ENCODE measurements at places on chromosomes 2 and 18.

GRCh38 chr18:905948-906415 lies 1.3 kb downstream of the ADCYAP1 start:
- no peak for DNase-seq

GRCh38 chr2:171348056-171348455 lies 85.7 kb downstream of the METTL8 start:
- DNase-seq, result no peak

- peak; percentile 13 for DNase-seq
Measured at GRCh38 chr18:55694291-55694690, 106.3 kb upstream of the TCF4 start.

DNA sequence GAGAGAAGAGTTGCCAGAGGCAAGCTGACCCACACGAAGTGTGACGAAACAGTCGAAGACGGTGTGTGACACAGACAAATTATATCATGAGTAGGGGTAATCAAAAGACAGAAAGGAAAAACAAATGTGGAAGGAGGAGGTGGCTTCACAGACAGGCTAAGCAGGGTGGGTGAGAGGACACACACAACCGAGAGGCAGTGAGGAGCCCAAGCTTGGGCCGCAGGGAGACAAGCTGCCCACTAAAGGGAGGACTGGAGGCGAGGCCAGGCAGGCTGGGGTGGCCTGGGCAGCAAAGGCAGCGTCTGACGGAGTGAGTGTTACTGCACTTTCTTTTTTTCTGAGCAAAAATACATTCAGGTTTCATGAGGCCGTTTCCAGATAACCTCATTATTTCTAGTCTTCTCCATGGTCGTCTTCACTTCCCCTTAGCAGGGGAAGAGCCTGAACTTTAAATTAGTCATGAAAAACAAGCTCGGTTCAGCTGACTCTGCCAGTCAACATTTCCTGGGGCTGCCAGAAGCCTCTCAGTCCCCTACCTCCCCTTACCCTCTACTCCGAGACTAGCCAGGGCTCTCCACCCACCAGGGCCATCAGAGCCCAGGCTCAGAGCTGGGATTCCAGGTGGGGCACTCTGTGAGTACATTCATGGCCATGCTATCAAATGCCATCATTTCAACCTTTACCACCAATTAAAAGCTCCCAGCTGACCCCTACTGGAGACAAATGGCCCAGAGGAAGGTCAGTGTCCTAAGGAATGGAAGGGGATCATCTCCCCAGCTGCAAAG lies 13.8 kb upstream of the ZFP36L2 start:
- DNase-seq, result peak; percentile 41

DNA sequence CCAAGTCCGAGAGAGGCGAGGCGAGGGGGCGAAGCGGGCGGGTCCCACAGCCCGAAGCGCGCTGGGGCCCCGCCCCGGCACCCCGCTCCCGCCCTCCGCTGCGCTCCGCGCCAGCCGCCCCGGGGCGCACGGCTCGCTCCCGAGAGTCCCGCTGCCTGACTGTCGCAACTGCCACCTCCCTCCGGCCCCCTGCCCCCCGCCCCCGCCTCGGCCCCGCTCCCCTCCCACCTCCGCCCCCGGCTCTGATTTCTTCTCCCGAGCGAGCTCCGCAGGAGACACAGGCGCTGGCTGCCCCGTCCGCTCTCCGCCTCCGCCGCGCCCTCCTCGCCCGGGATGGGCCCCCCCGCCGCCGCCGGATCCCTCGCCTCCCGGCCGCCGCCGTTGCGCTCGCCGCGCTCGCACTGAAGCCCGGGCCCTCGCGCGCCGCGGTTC lies at the start of gene WNT6:
Gene WNT6 (plus strand): TSS at position 250 of the 432 bp plus-strand sequence. CDS start 233 bp downstream, outside the sequence.
- DNase-seq, result no peak

DNA sequence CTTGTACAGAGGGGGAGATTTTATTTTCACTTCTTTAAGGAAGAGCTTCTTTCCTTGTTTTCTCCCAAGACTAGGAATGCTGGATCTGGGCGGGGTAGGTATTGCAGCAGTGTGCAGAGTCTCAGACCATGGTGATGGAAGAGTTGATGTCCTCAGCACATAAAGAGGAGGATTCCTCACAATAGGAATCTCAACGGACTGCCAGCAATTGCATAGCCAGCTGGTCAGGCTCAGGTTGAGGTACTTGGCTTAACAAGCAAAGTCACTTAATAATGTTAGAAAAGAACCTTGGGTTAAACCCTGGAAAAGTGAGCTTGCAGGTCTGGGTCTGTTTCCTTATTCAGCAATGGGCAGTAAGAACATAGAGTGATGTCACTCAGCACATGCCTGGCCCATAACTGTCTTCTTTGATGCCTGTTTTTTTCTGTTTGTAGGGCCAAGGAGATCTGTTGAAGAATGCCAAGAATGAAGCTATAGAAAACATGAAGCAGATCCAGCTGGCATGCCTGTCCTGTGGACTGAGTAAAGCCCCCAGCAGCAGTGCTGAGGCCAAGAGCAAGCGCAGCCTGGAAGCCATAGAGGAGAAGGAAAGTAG lies 342.1 kb downstream of the PLCL1 start:
- no peak for DNase-seq

DNA sequence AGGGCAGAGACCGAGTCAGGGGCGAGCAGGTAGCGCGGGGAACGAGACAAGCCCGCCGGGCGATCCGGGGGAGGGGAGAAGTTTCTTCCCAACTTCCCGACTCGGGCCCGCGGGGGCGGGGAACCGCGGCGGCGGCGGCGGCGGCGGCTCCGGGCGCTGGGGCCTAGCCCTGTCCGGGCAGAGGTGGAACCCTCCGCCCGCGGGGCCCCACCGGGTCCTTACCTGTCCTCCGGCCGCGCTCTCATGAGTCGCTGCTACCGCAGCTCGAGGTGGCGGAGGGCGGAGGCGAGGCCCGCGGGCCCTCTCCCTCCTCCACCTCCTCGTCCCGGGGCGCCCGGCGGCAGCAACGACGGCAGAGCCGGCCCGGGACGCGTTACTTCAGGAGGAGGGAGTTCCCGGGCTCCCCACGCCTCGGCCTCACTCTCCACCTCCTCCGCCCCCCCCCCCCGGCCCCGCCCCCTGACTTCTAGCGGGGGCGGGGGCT lies at the start of gene YES1:
Gene YES1 (minus strand): TSS at position 351 of the 484 bp plus-strand sequence. CDS start 55,415 bp downstream, outside the sequence.
- DNase-seq, result no peak

Data from hematopoietic multipotent progenitor cell treated with erythropoietin and hydrocortisone succinate and interleukin-3 and kit ligand, for 6 days (in vitro differentiated cells).